ENCODE measurements at places on chromosomes 16 and 17. TPM values are rescaled to one million over a fixed set of nuclear protein-coding genes. Genes with fewer than 3 reads are reported as not detected.

Gene NPTX1
- 10.7 TPM for total RNA-seq

Gene PAM16
- total RNA-seq: 67.8 TPM

Gene SLC16A6
- total RNA-seq: 1.1 TPM

Gene PHAF1
- 7.8 TPM for total RNA-seq

Gene TAC4
- total RNA-seq: not detected

Gene ZSCAN10
- 0.26 TPM for total RNA-seq

Gene FLOT2
- total RNA-seq: 71.5 TPM

Gene HOXB8
- total RNA-seq: not detected

Gene KCNG4
- not detected for total RNA-seq

Gene LGALS9B
- total RNA-seq: not detected

GRCh38 chr17:30421592-30421991 is 42.9 kb downstream of the CPD start:
- H3K4me1 ChIP-seq: no peaks in the 10 kb centered on the region
- no peaks in the 10 kb centered on the region for H3K27me3 ChIP-seq

DNA sequence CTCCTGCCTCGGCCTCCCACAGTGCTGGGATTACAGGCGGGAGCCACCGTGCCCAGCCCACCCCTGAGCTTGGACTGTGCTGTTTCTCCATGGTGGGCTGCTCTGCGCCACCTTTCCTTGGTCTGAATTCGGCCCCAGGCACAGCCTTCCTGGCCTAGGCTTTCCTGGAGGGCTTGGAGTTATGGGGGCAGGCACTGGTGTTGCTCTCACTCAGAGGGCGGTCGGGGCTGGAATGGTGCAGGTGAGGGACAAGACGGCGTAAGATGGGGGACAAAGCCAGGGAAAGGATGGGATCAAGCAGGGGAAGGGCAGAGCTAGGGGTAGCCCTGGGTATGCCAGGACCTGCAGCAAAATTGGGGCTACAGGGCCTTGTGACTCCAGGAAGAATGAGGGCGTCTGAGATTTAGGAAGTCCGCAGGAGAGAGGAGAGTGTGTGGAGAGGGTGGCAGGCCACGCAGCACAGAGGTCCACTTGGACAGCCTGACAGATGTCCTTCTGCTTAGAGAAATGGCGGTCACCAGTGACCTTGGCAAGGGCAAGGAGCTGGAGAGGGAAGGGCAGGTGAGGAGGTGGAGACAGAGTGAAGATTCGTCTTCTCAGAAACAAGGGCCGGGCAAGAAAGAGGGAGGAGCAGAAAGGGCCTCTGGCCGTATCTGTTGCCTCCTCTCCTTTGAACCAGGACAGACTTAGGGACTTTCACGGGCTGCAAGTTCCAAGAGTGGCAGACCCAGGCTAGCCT is 1.6 kb upstream of the ATP6V0C start:
- DNase-seq: no peak
- no peak overlapping the region for H3K27ac ChIP-seq
- H3K4me3 ChIP-seq: peak overlapping the region; percentile 67
- H3K27me3 ChIP-seq: no peaks in the 10 kb centered on the region
- H3K4me1 ChIP-seq: peaks cover 34% of the 10 kb centered on the region

DNA sequence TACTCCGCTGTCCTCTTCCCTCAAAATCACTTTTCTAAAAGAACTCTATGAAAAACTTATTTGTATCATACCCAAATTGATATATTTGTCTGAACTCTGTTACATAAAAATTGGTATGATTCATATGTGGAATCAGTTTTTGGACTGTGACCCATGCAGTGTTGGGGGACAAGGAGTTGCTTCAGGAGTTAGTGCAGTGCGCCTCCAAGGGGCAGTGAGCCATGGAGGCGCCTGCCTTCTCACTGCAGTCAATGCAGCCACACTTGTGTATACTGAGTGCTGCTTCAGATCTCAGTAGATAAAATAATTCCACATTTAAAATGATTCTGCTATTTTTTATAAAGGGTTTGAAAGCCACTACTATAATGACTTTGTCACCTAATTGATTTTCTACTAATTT is 32.5 kb downstream of the DGKE start:
- H3K27me3 ChIP-seq: no peaks in the 10 kb centered on the region
- peaks cover 9% of the 10 kb centered on the region for H3K4me1 ChIP-seq
- peak; percentile 15 for DNase-seq
- peaks cover 3% of the 10 kb centered on the region for H3K36me3 ChIP-seq
- no peak overlapping the region for H3K4me3 ChIP-seq
- H3K27ac ChIP-seq: no peak overlapping the region

GRCh38 chr17:21028192-21028591 is 14.6 kb downstream of the USP22 start:
- H3K4me3 ChIP-seq: no peak overlapping the region
- H3K4me1 ChIP-seq: peaks cover 73% of the 10 kb centered on the region
- H3K27ac ChIP-seq: peak overlapping the region; percentile 80
- no peak for DNase-seq

- DNase-seq: no peak
- peaks cover 6% of the 10 kb centered on the region for H3K4me1 ChIP-seq
- H3K36me3 ChIP-seq: no peaks in the 10 kb centered on the region
- no peaks in the 10 kb centered on the region for H3K27me3 ChIP-seq
- H3K27ac ChIP-seq: no peak overlapping the region
Observed at GRCh38 chr17:58783380-58783779, 27.7 kb downstream of the PPM1E start.

DNA sequence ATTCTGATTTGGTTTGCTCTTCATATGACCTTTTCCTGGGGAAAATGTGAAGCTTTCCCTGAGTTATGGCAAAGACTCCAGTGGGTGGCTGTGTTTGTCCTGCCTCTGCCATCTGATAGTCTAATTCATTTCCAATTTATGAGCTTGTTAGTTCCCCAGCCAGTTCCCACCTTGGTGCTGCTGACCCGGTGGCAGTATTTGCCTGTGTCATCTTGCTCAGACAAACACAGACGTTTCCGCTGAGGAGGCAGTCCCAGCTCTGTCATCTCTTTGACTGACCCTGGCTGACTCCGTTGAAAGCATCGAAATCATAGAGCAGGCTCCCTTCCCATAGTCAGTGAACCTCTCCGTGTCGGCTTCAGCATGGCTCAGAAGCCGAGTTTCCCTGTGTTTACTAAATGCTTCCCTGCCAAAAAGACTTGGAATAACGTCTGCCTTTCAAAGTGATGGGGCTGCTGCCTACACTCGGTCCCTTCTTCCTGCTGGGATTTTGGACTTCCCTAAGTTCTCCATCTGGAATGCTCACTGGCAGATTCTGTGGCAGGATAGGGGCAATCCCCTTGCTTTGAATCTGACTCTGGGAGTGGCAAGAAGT is 538.3 kb downstream of the NPIPA7 start:
- no peak for DNase-seq
- H3K4me3 ChIP-seq: no peak overlapping the region
- no peaks in the 10 kb centered on the region for H3K36me3 ChIP-seq
- H3K4me1 ChIP-seq: no peaks in the 10 kb centered on the region
- H3K27ac ChIP-seq: no peak overlapping the region

DNA sequence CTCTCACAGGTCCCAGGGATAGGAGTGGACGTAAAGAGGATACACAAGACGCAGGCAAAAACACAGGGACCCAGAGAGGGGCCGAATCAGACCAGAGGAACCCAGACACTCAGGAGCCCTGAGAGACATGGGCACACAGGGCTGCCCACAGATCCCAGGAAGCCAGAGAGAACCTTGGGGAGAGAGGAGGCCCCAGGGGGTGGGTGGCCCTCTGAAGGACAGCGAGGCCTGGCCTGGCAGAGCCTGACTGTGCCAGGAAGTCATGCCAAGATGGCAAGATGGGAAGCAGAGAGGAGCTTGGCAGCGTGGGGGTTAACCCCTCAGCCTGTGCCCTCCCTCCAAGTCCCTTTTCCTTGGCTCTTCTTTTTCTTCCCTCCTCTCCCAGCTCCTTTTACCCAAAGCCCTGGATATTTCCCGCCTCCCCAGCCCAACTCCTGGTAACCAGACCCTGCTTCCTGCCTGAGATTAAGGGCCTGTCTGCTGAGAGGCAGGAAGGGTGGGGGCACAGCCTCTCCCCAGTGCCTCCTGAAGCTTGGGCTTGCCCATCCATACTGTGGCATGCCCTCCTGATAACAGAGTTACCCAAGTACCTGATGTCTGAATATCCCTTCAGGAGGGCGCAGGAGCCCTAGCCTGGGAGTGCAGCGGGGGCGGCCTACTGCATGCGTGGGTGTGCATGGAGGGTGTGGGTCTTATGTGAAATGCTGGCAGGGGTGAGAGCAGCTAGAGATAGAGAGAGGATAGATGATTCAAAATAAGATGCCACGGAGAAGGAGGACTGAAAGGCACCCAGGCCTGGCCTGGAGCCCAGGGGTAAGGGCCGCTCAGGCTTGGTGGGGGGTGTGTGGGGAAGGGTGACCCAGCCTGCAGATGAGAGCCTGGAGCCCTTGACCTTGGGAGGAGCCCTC is 6.0 kb upstream of the TBX21 start:
- peaks cover 96% of the 10 kb centered on the region for H3K4me1 ChIP-seq
- peak overlapping the region; percentile 41 for H3K27ac ChIP-seq

GRCh38 chr17:47660064-47660492 is 10.4 kb downstream of the KPNB1 start:
- no peaks in the 10 kb centered on the region for H3K27me3 ChIP-seq
- H3K27ac ChIP-seq: peak overlapping the region; percentile 80
- peaks cover 70% of the 10 kb centered on the region for H3K36me3 ChIP-seq
- peak overlapping the region; percentile 37 for H3K4me3 ChIP-seq
- peaks cover 67% of the 10 kb centered on the region for H3K4me1 ChIP-seq
- no peak for DNase-seq

- H3K27ac ChIP-seq: no peak overlapping the region
- no peaks in the 10 kb centered on the region for H3K27me3 ChIP-seq
- no peak for DNase-seq
- no peaks in the 10 kb centered on the region for H3K4me1 ChIP-seq
- no peak overlapping the region for H3K4me3 ChIP-seq
- H3K36me3 ChIP-seq: no peaks in the 10 kb centered on the region
Observed at GRCh38 chr17:33099252-33099651, 107.6 kb downstream of the SPACA3 start.

DNA sequence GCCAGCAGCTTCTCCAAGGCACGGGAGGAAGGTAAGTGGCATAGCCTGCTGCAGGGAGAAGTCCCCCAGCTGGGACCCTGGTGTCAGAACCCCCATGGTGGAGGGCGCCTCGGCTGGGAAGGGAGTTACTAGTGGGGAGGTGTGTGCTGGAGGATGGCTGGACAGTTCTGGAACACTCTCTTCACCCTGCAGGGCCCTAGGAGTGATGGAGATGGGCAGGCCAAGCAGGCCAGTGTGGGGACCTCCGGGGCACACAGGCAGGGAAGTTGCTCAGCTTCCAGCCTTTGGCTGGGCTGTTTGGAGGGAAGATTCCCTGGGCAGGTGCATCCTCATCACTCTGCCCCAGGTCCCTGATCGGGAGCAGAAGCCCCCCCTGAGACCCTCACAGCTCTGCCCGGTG is 696 bp downstream of the C17orf99 start:
- no peaks in the 10 kb centered on the region for H3K36me3 ChIP-seq
- H3K27ac ChIP-seq: peak overlapping the region; percentile 40
- DNase-seq: no peak
- peaks cover 37% of the 10 kb centered on the region for H3K4me1 ChIP-seq
- H3K4me3 ChIP-seq: no peak overlapping the region
- H3K27me3 ChIP-seq: no peaks in the 10 kb centered on the region

- no peaks in the 10 kb centered on the region for H3K36me3 ChIP-seq
- no peaks in the 10 kb centered on the region for H3K27me3 ChIP-seq
- no peak overlapping the region for H3K4me3 ChIP-seq
- DNase-seq: no peak
- H3K27ac ChIP-seq: no peak overlapping the region
Observed at GRCh38 chr16:51167170-51167895, 16.3 kb upstream of the SALL1 start.

- H3K27ac ChIP-seq: no peak overlapping the region
- H3K4me3 ChIP-seq: no peak overlapping the region
- no peaks in the 10 kb centered on the region for H3K4me1 ChIP-seq
- DNase-seq: no peak
- H3K27me3 ChIP-seq: peaks cover 7% of the 10 kb centered on the region
- H3K36me3 ChIP-seq: no peaks in the 10 kb centered on the region
Observed at GRCh38 chr16:17845031-17845430, 374.3 kb upstream of the XYLT1 start.

- H3K4me3 ChIP-seq: no peak overlapping the region
- no peak overlapping the region for H3K27ac ChIP-seq
- H3K36me3 ChIP-seq: no peaks in the 10 kb centered on the region
Observed at GRCh38 chr16:5604770-5605169, 507.2 kb upstream of the EEF2KMT start.

DNA sequence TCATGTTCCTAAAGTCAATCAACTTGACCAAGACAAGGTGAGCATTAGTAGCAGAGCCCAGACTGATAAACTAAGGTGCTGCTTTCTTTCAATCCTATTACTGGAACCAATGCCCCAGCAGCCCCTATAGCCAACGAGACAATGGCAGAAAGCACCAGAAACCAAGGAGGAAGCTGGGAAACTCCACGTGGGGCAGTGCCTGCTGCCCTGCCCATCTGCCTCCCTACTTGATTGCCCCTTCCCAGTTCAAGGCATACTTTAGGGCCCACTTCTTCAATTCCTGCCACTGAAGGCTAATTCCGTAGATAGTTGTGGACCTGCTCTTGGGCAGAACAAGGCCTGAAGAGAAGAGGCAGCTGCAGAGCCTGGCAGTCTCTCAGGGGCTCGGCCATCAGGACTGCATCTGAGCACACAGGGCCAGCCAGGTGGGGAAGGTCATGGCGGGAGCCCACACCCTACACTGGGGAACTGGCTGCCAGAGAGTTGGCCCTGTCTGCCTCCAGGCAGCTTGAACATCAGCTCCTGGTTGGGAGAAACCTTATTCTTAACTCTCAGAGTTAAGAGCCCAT is 30.9 kb downstream of the WSB1 start:
- H3K27me3 ChIP-seq: peaks cover 3% of the 10 kb centered on the region
- no peak for DNase-seq

DNA sequence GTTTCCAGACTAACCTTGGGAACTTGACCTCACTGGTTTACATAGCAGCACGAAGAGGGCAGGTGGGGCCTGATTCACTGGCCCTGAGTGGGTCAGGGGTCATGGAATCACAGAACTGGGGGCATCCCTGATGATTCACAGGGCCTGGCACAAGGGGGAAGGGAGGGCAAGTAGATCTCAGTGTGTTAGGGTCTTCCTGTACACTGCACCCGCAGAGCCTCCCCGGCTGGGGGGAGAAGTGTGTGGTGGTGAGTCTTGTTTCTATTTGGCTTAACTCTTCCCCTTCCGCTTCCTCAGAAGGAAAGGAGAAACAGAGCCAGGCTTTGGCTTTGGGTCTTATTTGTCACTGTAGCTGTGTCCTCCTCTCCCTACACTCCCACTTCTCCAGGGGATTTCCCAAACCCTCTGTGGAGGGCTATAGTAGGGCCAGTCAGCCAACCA is 3.7 kb downstream of the STARD3 start:
- peaks cover 74% of the 10 kb centered on the region for H3K4me1 ChIP-seq
- H3K27me3 ChIP-seq: no peaks in the 10 kb centered on the region
- no peak overlapping the region for H3K4me3 ChIP-seq
- no peak overlapping the region for H3K27ac ChIP-seq

- no peak overlapping the region for H3K4me3 ChIP-seq
- no peaks in the 10 kb centered on the region for H3K4me1 ChIP-seq
- no peak overlapping the region for H3K27ac ChIP-seq
- H3K27me3 ChIP-seq: peaks cover 1% of the 10 kb centered on the region
- no peak for DNase-seq
Observed at GRCh38 chr16:3889059-3889458, 8.5 kb upstream of the CREBBP start.

GRCh38 chr17:76953946-76954345 is 85.7 kb downstream of the MGAT5B start:
- no peak overlapping the region for H3K4me3 ChIP-seq
- H3K4me1 ChIP-seq: no peaks in the 10 kb centered on the region
- no peak for DNase-seq
- H3K27me3 ChIP-seq: no peaks in the 10 kb centered on the region
